Stimulated activated CD4-positive, alpha-beta T cell treated with anti-CD3 and anti-CD28 coated beads, Interleukin-1b, Interleukin-23, amount 100 ng/mL, for 1 hour (primary cell): ENCODE measurements at places on chromosomes 6 and 20.

DNA sequence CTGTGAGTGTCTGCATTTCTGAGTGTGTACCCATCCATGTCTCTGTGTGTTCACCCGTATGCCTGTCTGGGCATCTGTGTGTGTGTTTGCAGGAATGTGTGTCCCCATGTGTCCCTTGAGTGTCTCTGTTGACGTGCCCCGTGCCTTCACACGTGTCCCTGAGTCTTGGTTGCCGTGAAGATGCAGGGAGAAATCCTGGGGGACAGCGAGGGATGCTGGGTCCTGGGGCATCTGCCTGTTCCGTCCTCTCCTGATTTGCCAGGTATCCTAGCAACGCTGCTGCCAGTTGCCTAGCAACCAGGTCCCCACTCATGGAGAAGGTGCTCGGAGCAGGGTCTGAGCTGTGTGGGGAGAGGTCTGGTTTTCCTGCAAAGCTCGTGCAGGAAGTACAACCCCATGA is 6.0 kb upstream of the LKAAEAR1 start:
- no peak for DNase-seq

- no peak for DNase-seq
Observed at GRCh38 chr6:106477146-106477545, 116.6 kb downstream of the CRYBG1 start.

- no peak for DNase-seq
Observed at GRCh38 chr20:48558906-48559305, 268.9 kb downstream of the PREX1 start.

GRCh38 chr6:16677458-16677857 is 83.8 kb downstream of the ATXN1 start:
- no peak for DNase-seq

DNA sequence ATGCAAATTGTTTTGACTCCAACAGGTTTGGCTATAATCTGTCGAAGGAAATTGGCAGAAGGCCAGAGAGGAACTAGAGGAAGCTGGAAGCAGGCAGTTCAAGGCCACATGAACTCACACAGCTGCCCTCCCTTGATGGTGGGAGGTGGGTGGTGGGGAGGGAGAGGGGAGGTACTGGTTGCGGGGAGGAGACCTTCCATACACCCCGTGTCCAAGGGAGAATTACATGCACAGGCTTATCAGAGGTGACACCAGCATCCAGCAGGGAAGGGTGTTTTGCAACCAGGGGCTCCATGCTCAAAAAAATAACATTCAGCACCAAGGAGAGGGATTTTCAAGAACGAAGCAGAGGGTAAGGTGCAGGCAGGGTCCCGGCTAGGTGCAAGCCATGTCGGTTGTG is 9.1 kb downstream of the PRND start:
- DNase-seq: no peak
